ENCODE measurements at places on chromosomes 3 and 15.

- DNase-seq: no peak
Observed at GRCh38 chr3:160097478-160097877, 108.8 kb downstream of the IL12A start.

DNA sequence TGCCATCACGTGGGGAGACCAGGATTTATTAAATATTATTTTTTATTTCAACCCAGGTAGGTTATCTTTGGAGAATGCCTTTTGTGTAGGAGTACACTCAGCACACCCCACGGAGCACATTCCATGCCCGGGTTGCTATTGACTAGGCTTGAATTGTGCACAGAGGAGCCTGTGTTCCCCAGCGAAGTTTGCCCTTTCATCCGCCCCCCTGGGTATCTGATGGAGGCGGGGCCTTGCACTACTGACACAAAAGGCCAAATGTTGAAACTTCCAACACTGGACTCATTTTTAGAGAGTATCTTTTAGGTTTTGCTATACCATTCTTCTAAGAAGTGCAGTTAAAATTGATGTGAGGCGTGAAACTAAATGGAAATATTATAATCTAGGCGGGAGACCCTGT lies 39.3 kb upstream of the PPP4R2 start:
- no peak for DNase-seq

DNA sequence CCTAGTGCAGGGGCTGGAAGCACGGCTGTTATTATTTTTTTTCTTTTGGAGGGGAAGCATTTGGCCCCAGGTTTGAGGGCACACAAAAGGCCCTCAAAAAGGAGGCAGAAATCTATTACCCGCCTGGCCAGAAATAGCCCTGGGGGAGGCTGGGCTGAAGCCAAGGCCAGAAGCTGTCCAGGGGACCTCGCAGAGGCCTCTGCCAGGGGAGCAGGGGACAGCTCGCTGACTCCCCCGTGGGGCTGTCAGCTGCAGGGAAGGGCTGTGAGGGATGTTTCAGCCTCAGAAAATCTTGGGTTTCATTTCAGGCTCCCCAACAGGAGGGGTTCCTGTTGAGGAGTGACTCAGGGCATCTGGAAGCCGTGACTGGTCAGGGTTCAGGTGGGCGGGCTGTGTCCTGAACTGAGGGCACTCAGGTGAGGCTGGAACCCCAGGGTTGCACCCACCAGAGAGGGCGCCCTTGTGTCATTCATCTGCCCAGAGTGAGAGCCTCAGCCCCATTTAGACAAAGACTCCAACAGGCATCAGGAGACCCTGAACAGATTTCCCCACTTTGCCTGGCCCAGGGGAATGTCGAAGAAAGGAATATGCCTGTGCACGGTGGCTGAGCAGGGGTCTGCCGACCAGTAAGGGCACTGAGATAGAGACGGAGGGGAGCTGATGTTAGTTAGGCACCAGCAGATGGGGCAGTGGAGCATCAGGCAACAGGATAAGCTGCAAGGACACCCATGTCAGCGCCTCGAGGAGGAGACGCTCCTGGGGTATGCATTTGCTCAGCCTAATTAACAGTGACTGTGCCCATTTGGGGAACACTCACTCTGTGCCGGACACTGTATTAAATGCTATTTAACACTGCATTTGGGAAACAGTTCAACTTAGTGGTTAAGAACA lies 43.5 kb upstream of the SLC6A11 start:
- no peak for DNase-seq

DNA sequence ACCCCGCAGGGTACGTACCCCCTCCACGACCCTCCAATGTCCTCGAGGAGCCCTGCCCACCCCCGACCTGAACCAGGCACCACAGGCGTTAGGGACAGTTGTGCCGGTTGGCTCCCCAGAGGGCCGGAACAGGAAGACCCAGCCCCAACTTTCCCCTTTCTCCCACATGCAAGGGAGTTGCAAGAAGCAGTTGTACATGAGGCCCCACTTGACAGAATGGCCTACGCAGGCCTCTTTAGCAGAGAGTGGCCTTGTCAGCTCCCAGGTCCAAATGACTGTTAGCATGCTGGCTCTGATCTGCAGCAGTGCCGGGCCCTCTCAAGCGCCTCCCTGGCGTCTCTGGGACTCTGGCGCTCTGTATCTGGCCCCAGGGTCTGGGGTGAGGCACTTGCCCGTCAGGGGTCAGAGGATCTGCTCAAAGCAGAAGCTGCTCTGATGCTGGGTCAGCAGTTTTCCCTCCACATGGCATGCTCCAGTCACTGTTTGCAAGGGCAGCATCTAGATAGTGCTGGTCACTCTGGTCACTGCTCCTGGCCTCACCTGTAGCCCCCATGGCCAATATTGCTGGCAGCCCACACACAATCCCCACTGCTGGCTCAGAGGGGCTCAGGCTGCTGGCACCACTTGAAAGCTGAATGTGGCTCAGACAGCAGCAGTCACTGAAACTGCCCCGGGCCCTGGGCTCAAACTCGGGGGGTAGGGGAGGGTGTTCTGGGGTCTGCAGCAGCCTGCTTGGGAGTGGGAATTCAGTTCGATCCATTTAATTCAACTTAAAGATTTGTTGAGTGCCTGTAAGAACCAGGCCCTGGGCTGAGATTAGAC lies 254.5 kb downstream of the FAM43A start:
- no peak for DNase-seq

DNA sequence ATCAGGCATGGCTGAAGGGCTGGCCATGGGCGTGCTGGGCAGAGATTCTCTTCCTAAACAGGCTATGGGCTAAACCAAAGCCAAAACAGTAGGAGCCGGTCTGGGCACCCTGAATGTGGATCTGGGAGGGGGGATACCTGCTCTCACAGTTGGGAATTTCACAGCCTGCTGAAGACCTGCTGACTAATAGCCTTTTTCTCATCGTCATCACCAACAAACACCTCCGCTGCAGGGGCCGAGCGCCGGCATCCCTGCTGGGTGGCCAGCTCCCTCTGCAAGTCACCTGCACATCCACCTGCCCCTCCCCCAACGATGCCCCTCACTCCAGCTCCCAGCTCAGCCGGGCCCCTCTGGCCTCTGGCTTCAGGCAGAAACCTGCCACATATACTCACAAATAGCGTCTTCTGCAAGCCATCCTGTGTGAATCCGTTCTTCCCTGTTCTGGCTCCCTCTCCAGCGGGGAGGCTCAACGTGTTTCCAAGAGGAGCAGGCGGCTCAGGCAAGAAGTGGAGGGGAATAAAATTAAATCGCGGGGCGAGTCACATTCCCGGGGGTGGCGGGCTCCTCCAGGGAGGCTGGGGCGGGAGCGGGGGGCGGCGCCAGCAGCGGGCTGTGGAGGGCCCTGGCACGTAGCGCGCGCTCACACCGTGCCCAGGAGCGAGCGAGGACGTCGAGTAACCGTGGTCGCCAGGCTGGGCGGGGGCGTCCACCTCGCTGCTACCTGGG lies 466 bp downstream of the IQSEC1 start:
- no peak for DNase-seq

- peak; percentile 1 for DNase-seq
Observed at GRCh38 chr3:159260049-159260662, 458.3 kb downstream of the MFSD1 start.

DNA sequence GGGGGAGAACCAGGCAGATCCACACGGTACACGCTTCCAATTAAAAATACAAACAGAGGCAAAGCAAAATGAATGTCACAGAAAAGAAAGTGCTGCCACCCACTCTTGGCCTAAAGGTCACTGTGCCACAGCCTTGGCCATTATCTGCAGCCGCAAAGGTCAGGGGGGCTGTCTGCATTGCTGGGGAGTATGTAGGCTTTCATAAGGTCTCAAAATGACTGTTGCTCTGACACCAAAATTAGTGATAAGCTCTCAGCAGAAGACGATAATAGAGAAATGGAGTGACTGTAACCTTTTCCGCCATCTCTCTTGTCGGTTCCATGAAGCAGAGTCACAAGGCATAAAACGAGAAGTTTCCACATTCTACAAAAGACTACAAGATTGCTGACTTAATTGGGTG lies 374.2 kb upstream of the ICE2 start:
- no peak for DNase-seq

GRCh38 chr3:129398803-129399144 lies 29.7 kb downstream of the EFCAB12 start:
- DNase-seq: peak; percentile 5

DNA sequence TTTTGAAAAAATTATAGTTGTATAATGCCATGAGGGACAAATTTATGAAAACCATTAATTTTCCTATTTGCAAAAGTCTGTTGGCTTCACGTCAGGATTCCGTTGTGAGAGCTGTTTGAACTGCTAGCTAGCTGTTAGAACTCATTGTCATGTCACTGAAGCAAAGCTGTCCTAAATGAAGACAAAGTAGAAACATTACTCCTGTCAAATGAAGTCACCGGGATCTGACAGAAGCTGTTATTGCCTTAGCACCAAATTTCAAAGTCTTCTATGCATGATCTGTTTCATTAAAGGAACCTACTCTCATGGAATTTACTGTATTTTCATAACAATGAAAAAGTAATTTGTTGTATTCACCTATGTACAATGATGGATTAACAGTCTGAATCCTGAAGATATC lies 479.8 kb downstream of the PLOD2 start:
- DNase-seq: no peak

- DNase-seq: no peak
Observed at GRCh38 chr3:160916472-160916871, 160.4 kb downstream of the PPM1L start.

- no peak for DNase-seq
Observed at GRCh38 chr3:98817547-98818041, 54.5 kb downstream of the ST3GAL6 start.

- no peak for DNase-seq
Observed at GRCh38 chr3:122353893-122354401, 28.9 kb downstream of the CSTA start.

GRCh38 chr3:10294030-10294586 lies 1.4 kb upstream of the GHRL start:
- no peak for DNase-seq

DNA sequence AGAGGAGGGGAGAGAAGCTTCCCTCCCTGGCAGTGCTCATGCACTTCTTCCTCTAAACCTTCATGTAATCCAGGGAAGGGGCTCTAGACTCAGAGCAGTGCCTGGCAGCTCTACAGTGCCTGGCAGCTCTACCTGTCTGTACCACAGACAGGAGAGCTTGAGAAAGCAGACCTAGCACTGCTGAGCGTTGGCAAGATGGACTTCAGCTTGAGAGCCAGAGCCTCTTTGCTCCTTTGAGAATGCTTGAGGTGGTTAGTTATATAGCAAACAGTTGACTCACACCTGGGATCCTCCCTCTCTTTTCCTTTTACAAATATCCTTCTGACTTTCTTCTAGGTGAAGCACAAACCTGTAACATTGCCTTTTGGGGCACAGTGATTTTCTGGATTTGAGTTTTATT lies 20.9 kb downstream of the FBXO22 start:
- DNase-seq: no peak

DNA sequence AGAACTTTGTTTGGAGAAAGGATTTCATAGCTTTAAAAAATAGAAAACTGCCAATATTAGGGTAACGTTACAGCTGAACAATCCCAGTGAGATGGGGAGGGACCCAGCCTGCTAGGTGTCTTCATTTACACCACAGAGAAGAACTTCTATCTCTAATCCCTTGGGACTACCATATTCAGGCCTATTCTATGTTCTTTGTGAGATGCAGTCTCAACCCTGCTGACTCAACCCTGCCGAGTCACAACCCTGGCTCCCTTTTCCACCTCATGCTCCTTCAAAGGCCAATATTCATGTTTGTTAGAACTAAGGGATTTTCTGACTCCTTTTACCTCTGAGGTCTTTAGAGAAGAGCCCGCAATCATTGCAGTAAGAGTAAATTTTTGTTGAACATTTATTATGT lies 350.5 kb downstream of the EPHB1 start:
- DNase-seq: no peak

GRCh38 chr3:46378426-46378942 lies 7.7 kb downstream of the CCR5 start:
- DNase-seq: peak; percentile 50

GRCh38 chr3:186166491-186167288 lies 57.8 kb upstream of the ETV5 start:
- DNase-seq: no peak

GRCh38 chr3:42914771-42915515 lies 9.0 kb downstream of the ZNF662 start:
- DNase-seq: no peak

- DNase-seq: no peak
Observed at GRCh38 chr3:54008099-54008498, 114.3 kb upstream of the CACNA2D3 start.

DNA sequence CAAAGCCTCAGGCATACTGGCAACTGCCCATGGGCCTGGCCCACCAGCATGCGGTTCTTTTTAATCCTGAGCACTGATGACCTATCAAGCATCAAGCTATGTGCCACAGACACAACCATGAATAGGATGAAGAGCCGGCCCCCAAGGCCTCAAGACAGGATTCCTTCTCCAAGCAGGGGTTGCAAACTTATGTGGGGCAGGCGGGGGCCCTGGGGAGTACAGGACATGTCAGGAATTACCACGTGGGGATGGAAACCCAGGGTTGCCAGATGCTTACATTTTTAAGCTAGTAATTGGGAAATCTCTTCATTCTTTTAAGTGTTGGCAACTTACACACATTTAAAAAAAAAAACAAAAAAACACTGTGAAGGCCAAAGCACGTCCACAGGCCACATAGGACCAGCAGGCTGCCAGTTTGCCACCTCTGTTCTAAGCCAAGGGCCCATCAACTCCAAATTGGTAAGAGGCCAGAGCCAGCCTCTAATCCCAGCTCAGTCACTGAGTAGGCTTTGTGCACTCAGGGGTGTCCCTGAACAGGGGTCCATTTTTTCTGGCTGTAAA lies 32.8 kb downstream of the BDH1 start:
- DNase-seq: no peak

DNA sequence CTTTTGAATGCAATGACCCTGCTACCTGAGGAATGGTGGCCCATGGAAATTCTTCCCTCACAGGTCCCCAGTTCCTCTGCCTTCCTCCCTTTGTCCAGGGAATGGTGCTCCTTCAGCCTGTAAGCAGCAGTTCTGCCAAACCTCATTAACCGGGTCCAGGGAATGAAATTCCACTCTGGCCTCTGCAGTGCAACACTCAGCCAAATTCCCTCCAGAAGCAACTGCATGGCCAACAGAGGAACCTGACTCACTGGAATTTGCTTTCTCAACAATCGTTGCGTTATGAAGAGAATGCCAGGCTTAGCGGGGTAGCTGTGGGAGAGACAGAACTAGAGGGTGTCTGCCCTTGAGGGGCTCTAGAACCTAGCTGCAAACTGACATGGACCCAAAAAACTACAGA lies 449.4 kb upstream of the PROK2 start:
- no peak for DNase-seq

DNA sequence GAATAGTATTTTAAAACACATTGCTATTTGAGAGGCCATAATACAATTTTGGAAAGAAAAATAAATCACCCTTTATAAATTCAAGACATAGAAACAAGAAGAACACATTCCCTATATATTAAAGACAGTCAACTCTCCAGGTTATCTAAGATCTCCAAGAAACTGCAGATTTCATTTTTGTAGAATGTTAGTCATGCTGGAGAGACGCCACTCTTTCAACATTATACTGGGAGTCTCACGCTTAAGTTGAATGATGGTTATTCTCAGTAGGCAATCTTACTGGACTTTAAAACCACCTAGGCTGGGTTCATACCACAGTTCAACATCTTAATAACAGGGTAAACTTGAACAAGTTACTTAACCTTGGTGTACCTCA lies 3.6 kb upstream of the CHRM5 start:
- DNase-seq: no peak
